Naive thymus-derived CD8-positive, alpha-beta T cell (primary cell): ENCODE measurements at places on chromosomes 6 and 20.
A peak's percentile ranks its signal among the peaks of the same experiment; 100 is the strongest.

- no peak for DNase-seq
Observed at GRCh38 chr6:12241493-12242175, 48.5 kb upstream of the EDN1 start.

DNA sequence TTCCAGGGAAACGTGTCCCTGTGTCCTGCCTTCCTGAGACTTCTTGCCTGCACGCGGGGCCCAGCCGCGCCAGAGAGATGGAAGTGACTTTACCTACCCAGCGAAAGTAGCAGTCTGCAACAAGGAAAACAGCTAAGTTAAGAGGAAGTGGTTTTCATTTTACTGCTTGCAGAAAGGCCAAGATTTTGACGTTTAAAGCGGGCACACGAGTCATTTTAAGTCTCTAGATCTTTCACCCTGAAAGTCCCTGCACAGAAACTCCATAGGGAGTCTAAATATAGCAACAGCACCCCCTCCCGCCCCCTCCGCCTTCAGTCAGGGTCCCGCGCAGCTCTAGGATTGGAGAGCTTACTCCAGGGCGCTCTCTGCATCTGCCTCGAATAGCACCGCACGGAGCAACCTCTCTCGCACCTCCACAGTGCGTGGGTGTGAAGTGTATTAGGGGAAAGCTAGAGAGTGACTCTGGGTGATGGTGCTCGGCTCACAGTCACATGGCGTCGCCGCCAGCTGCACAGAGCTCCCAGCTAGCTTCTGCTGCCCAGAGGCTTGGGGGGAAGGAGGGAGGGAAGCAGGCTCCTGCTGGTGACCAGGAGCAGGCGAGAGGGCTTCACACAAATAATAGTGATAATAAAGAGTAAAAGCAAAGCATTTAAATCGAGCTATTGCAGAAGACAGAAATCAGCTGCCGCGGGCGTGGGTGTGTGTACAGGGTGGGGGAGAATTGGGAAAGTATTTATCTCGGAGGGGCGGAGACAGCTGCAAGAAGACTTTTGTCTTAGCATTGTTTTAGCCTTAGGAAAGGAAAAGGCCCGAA is 1.8 kb upstream of the KCNQ5 start:
- peak; percentile 68 for DNase-seq

GRCh38 chr6:11622156-11622555 is 84.6 kb downstream of the TMEM170B start:
- DNase-seq = no peak

GRCh38 chr6:25968769-25969168 is 6.2 kb downstream of the TRIM38 start:
- no peak for DNase-seq

GRCh38 chr6:40399888-40400457 is 187.2 kb downstream of the LRFN2 start:
- no peak for DNase-seq

DNA sequence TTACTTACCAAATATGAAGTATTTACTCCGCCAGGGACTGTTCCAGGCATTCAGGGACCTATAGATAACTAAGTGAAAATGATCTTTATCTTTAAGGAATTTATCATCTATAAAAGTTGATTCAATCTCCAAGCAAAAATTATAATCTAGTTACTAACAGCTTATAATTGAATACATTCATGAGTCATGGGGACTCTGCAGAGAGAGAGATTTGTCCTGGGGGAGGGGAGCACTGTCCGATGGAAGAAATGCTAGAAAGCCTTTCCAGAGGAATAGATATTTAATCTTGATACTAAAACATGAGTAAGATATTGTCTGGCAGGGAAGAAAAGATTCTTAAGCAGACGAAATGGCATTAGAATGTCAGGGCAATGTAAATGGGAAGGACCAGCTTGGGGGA is 139.3 kb downstream of the CD164 start:
- DNase-seq = no peak

DNA sequence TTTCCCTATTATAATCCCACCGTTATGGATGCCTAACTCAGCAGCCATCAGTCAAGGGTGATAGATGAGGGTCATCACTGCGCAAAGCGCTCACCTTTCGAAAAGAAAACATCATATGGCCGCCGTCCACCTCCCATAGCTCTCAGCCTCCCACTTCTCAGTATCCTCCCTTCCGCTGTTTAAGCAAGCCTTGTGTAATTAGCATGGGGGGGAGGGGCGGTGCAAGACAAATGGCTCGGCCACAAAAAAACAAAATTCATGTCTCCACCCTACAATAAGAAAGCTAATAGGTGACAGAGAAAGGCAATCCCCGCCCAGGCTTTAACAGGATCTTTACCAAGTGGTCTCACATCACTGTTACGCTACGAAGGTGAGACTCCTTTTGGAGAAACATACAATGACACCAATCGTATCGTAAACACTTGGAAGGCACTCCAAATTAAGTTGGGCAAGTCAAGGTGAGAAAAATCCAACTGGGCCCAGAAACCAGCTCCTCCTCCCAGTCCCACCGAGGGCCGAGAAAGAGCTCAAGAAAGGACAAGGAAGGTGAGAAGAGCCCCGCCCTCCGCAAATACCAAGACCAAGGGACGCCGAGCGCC is 645 bp downstream of the DDX39B start:
- peak; percentile 82 for DNase-seq

GRCh38 chr20:20795721-20796120 is 83.3 kb upstream of the RALGAPA2 start:
- DNase-seq = no peak

- DNase-seq = no peak
Observed at GRCh38 chr20:20814685-20815084, 102.2 kb upstream of the RALGAPA2 start.

DNA sequence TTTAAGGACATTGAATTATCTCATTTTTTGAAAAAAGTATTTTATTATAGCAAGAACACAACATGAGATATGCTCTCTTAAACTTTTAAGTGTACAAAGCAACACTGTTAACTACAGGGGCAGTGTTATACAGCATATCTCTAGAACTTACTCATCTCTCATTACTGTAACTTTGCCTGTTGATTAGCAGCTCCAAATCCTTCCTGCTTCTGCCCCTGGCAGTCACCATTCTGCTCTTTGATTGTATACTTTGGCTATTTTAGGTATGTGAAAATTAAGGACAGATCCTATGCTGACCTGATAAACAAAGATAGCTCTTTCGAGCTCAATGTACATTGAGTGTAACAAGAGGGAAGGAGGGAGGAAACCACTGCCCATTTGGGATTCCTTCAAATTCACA is 1349.8 kb upstream of the GJE1 start:
- DNase-seq = no peak

DNA sequence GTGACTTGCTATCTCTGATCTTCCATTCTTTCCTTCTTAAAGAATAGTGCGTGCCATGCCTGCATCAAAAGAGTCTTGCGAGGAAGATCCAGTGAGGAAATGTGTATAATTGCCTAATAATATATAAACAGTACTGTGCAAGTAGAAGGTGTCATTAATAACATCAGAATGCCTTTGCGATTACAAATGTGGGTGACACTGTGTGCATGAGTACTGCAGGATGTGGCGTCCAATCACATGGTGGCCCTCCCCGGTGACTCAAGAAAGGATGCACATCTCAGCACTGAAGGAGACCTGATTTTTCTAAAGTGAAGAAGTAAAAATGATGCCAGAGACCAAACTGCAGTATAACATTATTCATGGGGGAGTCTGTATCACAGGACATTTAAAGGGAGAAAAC is 107.5 kb upstream of the EDN1 start:
- no peak for DNase-seq

GRCh38 chr6:26553635-26554446 is 15.7 kb downstream of the HMGN4 start:
- peak; percentile 66 for DNase-seq

GRCh38 chr20:24604966-24605665 is 135.7 kb downstream of the SYNDIG1 start:
- no peak for DNase-seq

GRCh38 chr6:138757136-138757535 is 16.4 kb upstream of the CCDC28A start:
- DNase-seq = no peak

DNA sequence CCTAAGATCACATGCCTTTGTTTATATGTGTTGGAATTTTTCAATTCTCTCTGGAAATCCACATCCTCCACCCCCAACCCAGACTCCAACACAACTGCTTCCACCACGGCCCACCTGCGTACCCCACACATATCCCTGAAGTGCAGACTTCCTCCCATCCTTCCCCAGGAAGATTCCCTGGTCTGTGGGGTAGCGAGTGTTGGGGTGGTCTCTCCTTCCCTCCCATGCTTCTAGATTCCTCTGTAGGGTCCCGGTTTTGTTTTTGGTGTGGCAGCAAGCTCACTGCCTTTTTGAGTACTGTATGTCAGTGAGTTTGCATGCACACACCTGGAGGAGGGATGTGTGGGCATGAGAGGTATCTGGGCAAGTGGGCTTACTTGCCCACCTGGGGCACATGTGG is 127.6 kb downstream of the MRPL14 start:
- DNase-seq = no peak

DNA sequence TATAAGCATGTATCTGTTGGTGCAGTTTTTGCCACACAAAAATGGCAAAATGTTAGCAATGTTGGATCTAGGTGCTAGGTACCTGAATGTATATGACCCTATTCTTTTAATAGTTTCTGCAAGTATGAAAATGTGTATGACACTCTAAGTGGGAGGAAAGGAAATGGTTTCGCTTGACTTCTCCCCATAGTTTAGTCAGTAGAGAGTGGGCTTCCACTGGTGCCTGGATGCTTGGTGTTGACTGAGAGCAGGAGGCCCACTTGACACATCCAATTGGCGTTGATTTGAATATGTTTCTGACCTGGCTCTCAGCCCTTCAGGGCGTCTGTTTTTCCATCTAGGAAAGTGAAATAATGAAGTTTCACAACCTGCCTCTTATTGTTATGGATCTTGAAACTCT is 41.8 kb upstream of the GABRR1 start:
- DNase-seq = no peak

DNA sequence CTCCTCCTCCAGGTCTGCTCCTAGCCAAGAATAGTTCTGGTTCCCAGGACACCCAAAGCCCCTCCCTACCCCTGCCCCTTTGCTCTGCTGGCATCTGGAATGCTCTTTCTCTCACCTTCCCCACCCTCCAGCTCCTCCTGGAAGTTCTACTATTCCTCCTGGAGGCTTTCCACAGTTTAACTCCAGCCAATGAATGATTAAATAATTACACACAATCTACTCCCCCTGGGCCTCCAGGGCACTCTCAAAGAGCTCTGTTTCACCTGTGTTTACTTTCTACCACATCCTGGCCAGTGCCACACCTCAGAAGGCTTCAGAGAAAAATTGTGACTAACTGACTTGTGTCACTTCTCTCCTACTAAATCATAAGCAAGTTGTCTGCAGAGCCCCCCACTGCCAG is 36.2 kb downstream of the GCM1 start:
- no peak for DNase-seq

DNA sequence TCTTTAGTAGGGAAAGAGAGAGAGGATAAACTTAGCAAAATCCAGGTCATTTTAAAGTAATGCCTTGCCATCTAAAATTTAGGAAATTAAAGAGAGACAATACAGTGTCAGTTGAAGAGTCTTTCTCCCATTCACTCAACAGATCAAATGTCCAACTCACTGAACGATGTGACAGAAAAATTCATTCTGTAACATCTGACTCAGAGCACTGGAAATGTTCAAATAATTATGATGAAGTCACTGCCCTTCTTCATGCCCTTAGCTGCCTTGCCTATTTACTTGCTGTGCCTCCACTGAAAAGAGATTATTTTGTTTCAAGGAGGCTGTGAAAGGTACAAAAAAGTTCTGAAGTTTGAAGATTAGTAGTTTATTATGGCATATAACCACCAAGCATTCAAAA is 434.8 kb downstream of the ADGRB3 start:
- no peak for DNase-seq

DNA sequence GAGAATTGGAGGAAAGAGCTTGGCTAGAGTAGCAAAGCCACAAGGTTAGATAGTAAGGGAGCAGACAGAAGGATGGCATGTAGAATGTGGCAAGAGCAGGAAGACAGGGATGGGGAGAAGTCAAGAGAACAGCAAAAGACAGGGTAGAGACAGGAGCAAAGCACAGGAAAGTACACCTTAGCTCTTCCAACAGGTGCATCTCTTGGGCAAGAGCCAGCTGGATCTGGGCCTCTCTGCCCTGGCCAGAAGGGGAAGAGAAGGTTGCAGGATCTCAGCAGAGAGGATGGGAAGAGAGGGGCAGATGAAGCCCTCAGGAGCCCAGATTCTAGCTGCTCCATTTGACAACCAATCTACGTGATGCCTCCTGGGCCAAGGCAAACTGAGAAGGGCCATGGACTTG is 16.7 kb downstream of the SCUBE3 start:
- no peak for DNase-seq

DNA sequence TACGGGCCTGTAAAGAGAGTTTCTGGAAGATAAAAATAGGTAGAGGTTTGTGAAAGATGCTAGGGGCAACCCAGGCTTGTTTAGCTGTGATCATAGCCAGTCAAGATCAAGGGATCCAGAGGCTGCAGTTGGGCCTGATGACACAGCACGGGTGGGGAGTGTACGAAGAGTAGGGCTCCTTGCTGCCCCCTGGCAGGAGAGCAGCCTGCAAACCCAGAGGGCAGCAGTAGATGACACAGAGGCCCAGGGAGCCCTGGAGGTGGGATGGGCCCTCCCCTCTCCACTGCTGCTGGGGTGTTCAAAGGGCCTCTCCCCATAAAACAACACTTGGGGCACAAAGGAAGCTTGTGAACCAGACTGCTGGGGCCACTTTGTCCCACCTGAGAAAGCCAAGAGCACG is 47.2 kb downstream of the VEGFA start:
- peak; percentile 5 for DNase-seq

GRCh38 chr20:23032056-23032749 is 2.9 kb upstream of the SSTR4 start:
- DNase-seq = no peak

GRCh38 chr20:63594043-63594561 is 20.1 kb upstream of the HELZ2 start:
- no peak for DNase-seq

- no peak for DNase-seq
Observed at GRCh38 chr6:89387516-89388201, 24.4 kb downstream of the RRAGD start.

- no peak for DNase-seq
Observed at GRCh38 chr6:156269751-156270369, 507.3 kb upstream of the ARID1B start.
